Stimulated activated CD8-positive, alpha-beta memory T cell treated with anti-CD3 and anti-CD28 coated beads, Interleukin-4, amount 100 ng/mL, for 4 hours (primary cell): ENCODE measurements at places on chromosomes 13 and 19.
A peak's percentile ranks its signal among the peaks of the same experiment; 100 is the strongest.

DNA sequence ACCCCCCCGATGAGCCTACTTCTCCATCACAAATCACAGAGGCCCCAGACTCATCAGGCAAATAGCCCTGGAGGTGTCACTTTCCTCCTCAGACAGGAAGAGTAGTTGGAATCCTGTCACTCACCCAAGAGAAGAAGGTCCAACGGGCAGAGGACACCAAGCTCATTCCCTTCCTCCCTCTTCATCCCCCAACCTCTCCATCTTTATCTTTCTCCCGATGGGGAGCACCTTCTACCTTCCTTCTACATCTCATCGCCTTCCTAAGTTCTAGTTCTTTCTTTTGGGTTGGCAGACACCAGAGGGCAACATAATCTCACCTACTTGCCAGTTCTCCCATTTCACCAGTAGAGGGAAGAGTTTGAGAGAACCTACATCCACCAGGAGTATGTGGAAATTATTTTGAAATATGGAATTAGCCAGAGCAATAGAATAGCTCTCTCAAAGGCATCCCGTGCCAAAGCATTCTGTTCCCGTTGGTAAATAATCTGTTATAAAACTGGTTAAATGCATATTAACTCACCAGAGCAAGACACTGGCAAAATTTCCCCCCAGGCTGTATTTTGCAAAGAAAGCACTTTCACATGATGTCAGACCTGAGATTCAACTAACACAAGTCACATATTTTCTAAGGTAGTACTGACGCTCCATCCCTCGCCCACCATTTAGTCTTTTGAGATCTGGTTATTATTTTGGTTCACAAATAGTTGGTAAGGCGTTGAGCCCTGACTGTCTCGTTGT, 55.0 kb downstream of the ZIC5 start:
- no peak for DNase-seq

- no peak for DNase-seq
Measured at GRCh38 chr19:19096641-19097627, 33.1 kb downstream of the SLC25A42 start.

GRCh38 chr13:79549355-79550106, 68.6 kb downstream of the NDFIP2 start:
- DNase-seq, result no peak

DNA sequence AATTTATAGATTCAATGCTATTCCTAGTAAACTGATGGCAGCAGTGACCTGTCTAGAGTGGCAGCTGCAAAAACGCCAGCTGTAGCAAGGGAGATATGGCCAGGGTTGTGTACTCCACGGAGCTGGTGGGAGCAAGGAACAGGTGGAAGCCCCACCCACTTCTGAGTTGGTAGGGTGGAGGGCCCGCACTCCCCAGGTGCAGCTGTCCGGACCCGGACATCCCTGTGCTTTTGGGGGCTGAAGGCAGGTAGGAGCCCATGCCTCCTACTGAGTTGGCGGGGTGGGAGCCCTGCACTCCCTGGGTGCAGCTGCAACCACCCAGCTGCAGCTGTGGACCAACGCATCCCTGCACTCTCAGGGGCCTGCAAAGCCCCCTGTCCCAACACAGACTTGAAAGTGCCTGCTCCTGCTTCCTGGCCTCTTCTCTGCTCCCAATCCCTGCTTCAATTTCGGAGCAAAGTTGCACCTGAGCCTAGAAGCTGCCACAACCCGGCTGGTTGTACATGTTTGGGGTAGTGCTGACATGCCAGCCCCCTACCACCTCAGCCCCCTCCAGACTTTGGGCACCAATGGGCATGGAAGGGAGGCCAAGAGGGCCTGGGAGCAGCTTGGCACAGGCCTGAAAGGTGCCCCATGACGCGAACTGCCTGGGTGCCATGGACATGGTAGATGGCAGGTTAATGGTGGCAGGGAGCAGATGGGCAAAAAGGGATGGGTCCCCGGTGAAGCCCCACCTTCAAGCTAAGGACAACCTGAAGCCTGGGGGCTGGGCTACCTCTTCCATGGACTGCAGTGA, 19.8 kb downstream of the UGGT2 start:
- DNase-seq, result no peak

- DNase-seq, result no peak
Measured at GRCh38 chr13:30847650-30848307, 58.3 kb upstream of the MEDAG start.

DNA sequence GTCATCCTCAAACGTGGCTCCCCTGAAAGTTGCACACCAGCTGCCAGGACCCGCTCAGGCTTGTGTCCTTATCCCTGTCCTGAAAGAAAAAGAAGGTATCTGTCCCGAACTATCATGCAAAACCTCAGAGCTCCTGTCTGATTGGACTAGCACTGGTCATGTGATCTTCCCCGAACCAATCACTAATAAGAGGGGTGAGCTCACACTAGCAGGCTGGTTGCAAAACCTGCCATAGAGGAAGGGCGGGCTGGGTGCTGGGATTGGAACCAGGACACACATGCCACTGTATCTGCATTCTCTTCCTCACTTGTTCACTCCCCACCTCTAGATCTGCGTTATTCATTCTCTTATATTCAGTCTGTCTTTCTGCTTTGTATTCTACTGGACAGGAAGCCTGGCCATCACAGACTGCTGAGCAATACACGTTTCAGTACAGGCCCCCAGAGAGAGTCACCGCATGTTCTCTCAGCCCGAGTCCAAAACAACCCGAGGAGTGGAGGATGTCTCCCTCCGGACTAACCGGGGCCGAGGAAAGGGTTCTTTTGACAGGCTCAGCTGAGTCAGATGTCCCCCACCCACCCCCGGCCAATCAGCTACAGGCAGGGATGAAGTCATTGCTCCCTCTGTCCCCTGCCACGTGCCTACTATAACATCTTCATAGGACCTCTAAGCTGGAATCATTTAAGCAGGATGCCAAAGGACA, 97.7 kb downstream of the SIPA1L3 start:
- no peak for DNase-seq

- DNase-seq, result peak; percentile 32
Measured at GRCh38 chr19:41225238-41226052, 6.4 kb downstream of the AXL start.

DNA sequence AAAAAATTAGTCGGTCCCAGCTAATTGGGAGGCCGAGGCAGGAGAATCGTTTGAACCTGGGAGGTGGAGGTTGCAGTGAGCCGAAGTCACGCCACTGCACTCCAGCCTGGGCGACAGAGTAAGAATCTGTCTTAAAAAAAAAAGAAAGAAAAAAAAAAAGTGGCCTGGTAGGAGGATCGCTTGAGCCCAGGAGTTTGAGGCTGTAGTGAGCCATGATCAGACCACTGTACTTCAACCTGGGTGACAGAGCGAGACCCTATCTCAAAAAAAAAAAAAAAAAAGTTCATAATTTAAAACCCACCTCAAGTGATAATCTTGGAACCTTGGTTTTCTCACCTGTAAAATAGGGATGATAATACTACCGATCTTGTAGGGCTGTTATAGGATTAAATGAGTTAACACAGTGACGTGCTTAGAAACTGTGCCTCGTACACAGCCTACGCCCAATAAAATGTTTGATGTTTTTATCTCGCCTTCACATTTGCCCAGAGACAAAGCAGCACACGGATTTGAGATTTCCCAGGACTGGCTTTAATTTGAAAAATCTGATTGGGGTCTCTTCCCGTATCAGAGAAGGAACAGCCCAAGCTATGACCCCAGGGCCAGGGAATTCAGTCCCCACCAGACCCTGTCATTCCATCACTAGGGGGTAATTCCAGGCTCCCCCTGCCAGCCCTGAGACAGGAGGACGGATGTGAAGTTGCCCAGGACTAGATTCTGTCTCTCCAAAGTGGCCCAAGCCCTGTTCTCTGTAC, 3.6 kb downstream of the SERTAD1 start:
- DNase-seq, result no peak

DNA sequence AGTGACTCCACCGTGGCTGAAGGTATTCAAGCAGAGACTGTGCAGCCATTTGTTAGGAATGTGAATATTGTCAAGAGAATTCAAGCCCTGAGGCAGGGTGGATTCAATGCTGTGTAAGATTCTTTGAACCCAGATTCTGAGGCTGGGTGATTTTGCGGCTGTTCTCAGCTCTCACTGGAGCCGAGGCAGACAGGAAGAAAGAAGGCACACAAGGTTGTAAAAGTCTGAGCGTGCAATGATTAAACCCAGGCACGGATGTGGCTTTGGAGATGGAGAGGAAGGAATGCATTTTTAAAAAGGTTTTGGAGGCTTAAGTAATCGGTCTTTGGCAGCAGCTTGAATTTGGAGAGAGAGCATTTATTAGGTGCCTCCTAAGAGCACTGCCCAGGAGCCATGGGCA, 187.9 kb downstream of the KATNAL1 start:
- no peak for DNase-seq

DNA sequence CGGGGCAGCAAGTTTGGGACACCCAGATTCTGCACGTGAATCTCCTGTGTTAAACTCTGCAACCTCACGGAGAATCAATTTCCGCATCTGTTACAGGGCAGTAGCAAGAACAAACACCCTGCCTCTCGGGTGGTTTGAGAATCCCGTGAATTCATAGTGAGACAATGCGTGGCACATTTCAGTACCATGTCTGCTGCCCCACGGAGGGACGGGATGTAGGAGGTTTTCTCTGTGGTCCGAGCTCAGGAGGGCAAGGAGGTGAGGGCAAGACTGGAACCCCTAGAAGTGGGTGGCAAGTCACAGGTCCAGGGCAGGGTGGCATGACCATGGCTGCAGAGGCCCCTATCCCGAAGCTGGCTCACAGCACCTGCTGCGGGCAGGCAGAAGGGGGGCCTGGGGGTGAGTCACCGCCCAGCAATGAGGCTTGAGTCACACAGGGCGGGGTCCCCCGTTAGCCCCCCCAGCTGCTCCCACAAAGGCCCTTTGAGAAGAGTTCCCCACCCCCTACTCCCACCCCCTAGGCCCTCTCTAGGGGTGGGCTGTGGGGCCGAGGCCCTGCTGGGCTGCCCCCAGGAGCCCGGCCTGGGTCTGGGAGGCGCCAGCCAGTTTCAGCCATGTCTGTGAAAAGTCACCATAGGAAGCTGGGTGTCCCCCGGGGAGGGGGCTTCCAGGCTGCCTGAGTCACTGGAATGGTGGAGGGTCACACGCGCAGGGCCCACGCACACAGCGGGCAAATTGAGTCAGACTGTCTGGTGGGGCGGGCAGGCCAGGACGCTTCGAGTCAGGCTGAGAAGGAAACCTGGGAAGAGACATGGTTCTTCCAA, 25.8 kb upstream of the NANOS3 start:
- peak; percentile 73 for DNase-seq

DNA sequence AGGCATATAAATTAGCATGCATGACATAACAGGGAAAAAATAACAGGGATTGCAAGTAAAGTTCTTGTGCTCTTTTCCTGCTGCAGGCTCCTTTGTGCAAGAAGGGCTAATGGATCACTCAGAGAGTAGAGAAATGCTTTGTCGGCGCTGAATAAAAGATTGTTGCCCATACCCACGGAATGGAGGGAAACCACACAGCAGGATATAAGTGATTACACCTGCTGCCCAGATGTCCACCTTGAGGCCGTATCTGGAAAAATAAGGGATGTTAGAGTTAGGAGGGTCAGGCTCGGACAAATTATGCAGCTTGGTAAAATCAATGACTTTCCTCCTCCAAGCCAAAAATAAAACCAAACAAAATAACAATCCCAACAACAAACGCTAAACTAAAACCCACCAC, 322.3 kb downstream of the DCLK1 start:
- no peak for DNase-seq

DNA sequence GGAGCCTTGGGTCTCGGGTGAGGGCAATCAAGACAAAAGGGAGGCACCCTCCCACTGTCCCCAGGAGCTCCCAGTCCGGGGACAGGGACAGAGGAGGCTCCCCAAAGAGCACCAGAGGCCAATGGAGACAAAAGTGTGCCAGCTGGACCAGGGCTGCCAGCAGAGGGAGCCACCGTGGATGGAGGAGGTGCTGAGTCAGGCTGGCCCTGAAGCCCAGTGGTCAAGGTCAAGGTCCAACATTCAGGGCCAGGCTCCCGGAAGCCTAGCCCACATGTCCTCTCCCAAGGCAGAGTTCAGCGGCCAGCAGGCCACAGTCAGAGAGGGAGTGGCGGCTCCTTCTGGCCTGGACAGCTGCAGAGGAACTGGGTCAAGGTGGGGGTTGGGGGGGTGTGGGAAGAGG, 8.4 kb downstream of the COL5A3 start:
- no peak for DNase-seq

DNA sequence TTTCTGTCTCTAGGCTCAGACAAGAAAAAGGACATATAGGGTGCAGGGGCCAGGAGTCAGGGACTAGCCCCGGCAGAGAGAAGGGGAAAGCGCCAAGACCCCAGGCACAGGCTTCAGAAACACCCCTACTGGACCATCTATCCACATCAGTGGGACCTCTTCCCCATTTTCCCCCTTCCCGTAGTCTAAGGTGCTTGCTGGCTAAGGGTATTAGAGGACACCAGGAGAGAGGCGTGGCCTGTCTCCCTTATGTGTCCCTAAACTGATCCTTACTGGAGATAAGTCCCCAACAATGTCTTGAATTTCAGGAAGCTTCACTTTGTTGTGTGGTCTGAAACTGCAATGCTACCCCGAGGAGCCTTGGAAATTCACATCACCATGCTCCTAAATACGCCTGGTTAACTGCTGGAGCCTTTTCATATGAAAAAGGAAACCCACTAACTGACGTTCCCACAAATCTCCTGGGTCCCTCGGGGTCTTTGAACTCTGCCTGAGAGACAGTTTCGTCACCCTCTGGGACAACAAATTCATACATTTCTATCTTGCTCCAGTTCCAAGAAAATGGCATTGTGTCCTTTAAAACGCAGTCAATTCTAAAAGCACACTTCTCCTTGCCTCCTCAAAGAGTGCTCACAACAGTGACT, 197.7 kb downstream of the COL4A1 start:
- DNase-seq, result no peak

DNA sequence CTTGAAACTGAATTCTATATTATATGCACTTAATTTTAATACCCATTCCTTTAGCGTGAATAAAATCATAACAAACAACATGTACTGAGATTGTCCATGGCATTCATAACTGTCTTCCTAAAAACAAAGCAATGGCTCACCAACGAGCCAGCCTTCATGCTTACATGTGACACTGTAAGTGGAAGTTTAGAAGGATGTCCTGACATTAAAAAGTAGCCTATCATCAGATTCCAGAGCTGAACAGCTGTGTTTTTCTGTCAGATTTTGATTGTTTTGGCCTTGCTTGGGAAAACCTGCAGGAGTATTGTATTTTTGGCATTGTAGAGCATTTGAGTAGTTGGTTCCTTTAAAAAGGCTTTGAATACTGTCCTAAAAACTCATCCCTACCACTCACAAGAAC, 21.3 kb downstream of the ANKRD10 start:
- DNase-seq, result no peak

GRCh38 chr13:94646904-94647303, 45.2 kb downstream of the GPR180 start:
- no peak for DNase-seq

DNA sequence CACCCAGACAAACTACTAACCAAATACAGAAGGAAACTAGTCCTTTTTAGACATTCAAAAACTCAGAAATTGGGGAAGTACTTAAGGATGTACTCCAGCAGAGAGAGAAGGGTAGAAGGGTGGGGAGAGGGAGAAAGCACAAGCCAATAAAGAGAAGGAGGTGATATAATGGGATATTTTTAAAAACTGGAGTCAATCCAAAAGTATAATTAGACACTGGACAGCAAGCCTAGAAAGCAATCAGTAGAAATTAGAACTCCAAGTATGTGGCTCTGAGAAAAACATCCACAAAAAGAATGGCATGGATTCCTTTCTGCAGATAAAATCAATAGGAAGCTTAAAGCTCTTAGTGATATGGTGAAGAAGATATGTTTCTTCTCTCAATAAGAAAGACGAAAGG, 55.8 kb downstream of the PEPD start:
- DNase-seq, result no peak
